ENCODE measurements at places on chromosomes 7 and 10.
A peak's percentile ranks its signal among the peaks of the same experiment; 100 is the strongest.

- DNase-seq, result no peak
Observed at GRCh38 chr10:69327463-69328379, 49.4 kb downstream of the HK1 start.

DNA sequence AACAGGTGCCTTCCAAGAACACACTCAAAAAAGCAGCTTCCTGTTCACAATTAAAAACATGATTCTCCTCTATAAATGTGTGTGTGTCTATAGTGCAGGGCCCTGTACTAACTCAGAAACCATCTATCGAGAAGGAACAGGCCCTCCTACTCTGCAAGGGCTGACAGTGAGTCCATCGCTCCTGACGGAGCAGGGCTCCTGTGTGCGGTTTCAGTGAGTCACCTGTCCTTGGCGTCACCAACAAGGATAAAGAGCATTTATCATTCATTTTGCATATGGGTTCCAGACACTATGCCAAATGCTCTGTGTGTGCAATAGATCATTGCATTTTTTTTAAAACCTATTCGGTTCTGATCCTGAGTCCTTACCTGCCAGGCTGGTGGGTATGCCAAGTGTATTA is 63.7 kb downstream of the TACC2 start:
- DNase-seq, result no peak

DNA sequence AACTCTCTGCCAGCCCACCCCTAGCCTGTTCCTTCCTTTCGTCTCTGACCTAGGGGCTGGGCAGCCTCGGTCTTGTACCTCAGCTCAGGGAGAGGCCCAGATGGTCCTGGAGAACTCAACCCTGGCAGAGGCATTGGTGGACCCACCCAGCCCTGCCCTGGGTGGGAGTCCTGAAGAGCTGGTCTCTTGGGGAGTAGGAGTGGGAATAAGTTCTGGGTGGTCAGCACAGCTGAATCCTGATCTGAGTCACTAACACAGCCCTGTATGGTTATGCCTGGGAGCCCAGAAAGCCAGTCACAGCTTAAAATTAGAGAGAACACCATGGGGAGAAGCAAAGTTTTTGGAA is 84.0 kb downstream of the SORBS1 start:
- DNase-seq, result no peak

DNA sequence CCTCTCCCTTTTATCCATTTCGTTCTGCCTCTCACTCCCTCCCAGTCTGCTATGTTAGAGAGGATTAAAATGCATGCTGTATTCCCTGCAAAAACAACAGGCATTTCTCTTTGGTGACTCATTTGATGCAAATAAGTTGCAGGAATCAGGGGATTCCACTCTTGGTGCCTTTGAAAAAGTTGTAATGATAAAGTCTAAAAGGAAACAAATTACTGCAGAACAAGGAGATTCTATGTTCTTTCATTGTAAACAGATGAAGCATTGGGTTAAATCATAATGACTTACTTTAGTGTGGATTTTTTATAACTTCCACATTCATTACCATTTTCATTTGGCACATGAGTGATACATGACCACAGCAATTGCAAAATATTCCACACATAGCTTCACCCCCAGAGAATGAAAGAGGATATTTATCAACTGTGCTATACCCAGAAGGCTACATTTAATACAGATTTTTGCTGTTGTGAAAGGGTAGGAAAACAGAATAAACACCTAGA is 33.4 kb upstream of the ABLIM1 start:
- DNase-seq, result no peak

GRCh38 chr7:142746264-142746663 is 3.0 kb upstream of the PRSS1 start:
- no peak for DNase-seq

DNA sequence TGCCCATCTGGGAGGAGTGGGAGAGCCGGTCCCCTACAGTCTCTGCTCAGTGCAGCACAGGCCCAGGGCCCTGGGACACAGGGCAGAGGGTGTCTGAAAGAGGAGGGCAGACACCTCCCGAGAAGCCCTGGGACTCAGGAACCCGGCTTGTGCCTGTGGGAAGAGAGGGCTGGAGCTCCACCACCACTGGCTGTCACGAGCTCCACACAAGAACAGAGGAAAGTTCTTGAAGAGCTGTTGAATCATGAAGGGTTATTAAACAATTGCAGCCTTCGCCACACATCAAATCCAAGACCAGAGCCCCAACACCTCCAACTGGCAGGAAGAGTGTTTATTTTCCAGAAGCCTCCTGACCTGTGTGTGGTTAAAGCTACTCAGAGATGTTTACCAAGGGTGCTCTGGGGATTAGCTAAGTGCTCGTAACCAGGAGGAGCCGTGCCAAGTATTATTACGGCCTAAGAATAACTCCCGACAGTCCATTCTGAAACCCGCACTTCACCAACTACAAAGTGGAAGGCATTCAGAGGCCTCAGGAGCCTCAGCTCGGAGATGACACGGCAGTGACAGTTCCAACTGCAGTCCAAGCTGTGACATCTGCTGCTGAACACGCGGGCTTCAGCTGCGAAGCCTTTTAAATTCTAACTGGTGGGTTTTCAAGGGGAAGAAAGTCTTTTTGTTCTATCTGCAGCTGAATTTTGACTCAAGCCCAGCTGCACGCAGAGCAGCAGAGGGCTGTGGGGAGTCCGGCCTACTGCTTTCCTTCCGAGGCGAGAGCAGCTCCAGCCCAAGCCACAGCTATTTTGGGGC is 75.1 kb downstream of the MAD1L1 start:
- no peak for DNase-seq

GRCh38 chr10:127578259-127578960 is 29.3 kb downstream of the NPS start:
- no peak for DNase-seq

- DNase-seq, result no peak
Observed at GRCh38 chr7:47375121-47375938, 206.6 kb downstream of the TNS3 start.

- DNase-seq, result no peak
Observed at GRCh38 chr10:111360260-111360925, 283.6 kb downstream of the ADRA2A start.

DNA sequence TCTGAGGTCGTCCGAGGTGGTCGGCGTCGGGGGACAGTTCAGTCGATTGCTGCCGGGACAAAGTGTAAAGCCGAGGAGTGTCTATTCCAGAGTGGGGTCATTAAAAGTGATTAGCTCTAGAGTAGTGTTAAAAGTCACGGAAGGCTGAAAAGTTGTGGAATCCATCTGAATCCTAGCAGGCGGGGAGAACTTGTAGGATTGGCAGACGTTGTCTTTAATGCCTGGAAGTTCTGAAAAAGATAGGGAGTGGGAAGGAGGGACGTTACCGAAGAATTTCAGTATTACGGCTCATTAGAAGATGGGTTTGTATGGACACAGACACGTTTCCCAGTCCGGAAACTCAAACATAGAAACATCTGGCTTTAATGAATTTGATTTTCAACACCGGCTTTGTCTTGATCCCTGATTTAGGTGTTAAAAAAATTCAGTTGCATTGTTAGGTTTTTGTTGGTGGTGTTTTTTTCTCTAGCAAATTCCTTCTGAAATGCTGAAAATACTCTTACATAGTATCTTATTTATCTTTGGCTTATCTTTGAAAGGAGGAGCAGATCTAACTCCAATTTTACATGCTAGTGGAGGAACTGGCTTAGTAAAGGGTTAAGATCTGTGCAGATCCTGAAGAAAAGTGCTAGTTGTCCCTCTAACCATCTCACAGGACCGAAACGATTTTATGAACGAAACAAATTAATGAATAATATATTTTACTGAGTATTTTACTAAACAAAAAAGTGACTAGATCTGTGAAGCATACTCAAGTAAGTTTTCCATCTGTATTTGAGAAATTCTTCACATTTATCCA is 900 bp downstream of the MKLN1 start:
- DNase-seq, result no peak

- no peak for DNase-seq
Observed at GRCh38 chr7:151697942-151698341, 178.2 kb upstream of the RHEB start.

DNA sequence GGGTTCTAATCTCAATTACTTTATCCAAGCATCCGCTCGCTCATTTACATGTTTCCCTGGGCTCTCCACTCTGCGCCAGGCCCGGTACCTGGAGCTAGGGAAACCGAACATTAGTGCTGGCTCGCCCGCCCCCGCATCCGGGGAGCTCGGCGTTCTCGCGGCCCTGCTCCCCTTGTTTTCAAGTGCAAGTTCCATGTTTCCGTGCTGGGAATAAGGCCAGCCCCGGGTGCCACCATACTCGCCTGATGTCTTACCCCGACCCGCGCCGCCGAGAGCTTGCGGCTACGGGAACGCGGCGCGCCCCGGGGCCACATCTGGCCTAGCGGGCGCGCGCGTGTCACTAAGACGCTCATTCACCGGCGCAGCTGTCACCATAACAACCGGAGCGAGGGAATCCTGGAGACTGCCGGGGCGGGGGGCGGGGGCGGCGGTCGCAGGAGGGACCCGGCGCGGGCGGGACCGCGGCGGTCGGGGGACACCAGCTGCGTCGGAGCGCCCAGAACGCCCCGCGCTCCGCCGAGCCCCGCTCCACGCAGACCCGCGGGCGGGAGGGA is at the start of gene NEURL1:
TSS of gene NEURL1 (plus strand) at position 344 of the 554 bp plus-strand sequence. CDS start 683 bp downstream, outside the sequence.
- DNase-seq, result peak; percentile 41

Data from D721Med (cell line).